Epithelial cell of prostate (primary cell): ENCODE measurements at places on chromosomes 4 and X.

GRCh38 chr4:23750125-23750524 is 139.7 kb downstream of the PPARGC1A start:
- no peak for DNase-seq

GRCh38 chr4:56787380-56787779 is 34.1 kb downstream of the SPINK2 start:
- DNase-seq: no peak

GRCh38 chr4:159175085-159175988 is 72.5 kb downstream of the RAPGEF2 start:
- DNase-seq: peak; percentile 55

- no peak for DNase-seq
Observed at GRCh38 chr4:24471486-24472160, 112.7 kb downstream of the DHX15 start.

- no peak for DNase-seq
Observed at GRCh38 chr4:1109898-1110506, 3.4 kb downstream of the RNF212 start.

DNA sequence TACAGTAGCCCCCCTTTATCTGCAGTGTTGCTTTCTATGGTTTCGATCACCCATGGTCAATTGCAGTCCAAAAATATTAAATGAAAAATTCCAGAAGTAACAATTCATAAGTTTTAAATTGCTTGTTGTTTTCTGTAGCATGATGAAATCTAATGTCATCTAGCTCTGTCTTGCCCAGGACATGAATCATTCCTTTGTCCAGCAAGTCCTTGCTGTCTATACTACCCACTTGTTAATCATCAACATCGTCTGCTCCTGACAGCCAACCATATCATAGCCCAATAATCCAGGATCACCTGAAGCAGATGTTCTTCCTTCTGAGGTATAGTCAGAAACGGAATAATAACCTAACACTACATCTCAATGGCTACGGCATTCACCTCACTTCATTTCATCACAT is 79.8 kb downstream of the ADAMTS3 start:
- peak; percentile 77 for DNase-seq

DNA sequence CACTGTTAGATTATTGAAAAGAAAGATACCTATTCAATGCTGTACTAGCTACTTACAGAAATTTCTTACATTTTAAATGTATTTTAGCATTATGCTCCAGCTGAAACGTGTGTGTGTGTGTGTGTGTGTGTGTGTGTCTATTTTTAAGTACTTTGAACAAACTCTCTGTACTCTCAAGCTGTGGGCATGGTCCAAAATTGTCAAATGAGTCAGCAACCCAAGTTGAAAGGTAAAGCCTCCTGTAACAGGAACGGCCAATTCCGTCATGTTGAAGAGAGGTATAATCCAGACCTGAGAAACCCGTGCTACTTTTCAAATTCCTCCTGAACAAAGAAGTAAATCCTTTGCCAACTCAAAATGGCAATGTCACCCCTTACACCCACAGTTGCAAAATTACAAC is 20.5 kb downstream of the MAOB start:
- DNase-seq: no peak

- DNase-seq: no peak
Observed at GRCh38 chr4:100294356-100294755, 104.1 kb upstream of the DDIT4L start.

DNA sequence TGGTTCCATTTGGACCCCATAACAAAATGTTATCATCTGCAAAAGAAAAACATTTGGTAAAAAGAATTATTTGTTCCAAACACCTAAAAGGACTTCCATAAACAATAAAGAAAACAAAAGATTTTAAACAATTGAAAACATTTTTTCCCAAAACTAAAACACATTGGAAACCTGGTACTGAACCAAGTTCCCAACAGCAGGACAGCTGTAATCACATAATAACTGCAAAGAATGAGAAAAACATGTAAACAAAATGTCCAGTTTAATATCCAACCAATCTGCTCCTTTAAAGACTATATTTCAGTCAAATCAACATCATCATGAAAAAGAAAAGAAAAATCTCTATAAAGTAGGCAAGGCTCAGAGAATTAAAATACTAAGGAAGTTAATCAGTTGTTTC is 36.3 kb downstream of the PRDM5 start:
- DNase-seq: no peak

GRCh38 chr4:39873823-39874222 is 103.9 kb downstream of the PDS5A start:
- DNase-seq: no peak

DNA sequence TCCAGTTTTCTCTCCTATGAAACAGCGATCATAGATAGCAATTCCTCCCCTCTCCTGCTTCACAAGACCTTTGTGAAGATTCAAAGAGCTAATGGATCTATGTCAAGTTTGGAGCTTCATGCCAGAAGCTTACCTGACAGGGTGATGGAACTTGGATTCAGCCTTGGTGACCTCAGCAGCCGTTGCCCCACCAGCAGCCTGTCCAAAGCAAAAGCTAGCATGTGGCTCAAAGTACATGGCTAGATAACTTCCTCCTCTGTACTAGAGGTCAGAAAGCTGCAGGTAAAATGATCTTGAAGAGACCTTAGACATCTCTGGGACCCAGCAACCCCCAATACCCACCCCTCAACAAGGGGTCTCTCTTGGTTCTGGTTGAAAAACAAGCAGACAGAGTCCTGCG is 1.8 kb downstream of the RIPPLY1 start:
- no peak for DNase-seq

GRCh38 chr4:177573507-177573906 is 131.3 kb upstream of the AGA start:
- DNase-seq: peak; percentile 70

- no peak for DNase-seq
Observed at GRCh38 chrX:154525606-154526490, 9.8 kb upstream of the FAM3A start.

GRCh38 chrX:44992775-44993174 is 119.8 kb downstream of the KDM6A start:
- no peak for DNase-seq
